Stimulated activated CD8-positive, alpha-beta memory T cell treated with anti-CD3 and anti-CD28 coated beads, Interleukin-4, amount 100 ng/mL, for 1 hour (primary cell): ENCODE measurements at places on chromosomes 1 and 21.

DNA sequence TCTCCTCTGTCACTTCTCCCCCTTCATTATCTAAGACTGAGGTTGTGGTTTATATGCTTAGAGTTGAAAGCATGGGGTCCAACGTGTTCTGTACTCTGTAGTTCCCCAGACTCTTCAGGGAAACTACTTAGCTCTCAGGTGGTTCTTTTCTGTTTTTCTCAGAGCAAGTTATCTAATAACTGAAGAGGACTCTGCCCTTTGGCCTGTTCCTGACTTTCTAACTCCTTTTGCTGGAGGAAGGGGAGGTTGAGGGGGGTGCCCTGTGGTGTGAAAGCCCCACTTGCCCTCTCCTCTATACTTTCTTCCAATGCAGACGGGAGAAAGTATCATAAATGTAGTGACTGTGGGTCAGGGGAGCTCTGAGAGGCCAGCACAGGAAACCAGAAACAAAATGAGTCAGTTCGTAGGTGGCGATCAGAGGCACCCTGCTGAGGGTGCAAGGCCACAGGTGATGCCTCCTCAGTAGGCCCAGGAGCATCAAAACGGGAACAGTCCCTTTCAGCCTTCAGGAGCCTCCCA is 5.0 kb downstream of the SLC25A44 start:
- DNase-seq = no peak

DNA sequence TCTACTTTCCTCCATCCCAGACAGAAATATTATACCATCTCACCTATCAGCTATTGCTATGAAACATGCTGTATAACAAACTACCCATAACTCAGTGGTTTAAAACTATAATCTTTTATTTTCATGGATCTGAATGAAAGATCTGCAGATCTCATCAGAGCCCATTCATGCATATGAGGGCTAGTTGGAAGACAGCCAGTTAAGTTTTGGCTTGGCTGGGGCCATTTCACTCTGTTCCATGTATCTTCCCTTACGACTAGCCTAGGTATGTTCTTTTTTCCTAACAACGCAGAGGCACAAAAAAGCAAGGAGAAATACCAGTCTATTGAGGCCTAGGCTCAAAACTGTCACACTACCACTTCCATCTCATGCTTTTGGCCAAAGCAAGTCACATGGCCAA is 28.1 kb upstream of the RGS1 start:
- DNase-seq = no peak

DNA sequence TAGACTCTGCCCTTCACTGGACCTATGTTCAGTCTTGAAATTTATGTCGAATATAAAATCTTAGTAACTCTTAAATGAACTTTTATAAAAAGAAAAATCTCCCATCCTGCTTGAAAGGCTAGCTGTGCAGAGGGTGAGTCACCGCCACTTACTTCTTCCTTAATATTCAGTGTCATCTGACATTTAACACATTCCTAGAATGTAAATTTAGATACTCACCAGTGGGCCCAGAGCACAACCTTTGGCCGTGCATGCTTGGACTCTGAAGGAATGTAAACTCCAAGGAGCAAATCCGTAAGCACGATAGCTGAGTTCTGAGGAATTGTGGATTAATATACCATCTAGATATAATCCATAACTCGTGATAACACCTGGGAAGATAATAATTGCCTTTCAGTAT is 403.3 kb downstream of the KCTD3 start:
- no peak for DNase-seq

DNA sequence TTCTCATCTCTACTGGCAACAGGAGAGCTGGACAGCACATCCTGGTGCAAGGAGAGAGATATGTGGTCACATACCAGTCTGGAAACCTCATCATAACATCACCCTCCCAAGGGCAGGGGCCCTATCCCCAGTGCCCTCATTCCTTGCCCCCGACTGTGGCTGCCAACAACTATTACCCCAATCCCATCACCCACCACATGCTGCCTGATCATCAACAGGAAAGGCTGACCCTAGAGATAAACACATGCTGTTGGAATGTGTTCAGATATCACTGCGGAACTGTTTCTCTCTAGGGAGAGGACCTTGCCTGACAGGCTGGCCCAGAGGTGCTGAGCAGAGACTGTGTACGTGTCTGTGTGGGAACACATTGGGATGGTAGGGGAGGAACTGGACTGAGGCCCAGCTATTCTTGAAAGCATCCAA is 4.5 kb upstream of the INKA2 start:
- no peak for DNase-seq

DNA sequence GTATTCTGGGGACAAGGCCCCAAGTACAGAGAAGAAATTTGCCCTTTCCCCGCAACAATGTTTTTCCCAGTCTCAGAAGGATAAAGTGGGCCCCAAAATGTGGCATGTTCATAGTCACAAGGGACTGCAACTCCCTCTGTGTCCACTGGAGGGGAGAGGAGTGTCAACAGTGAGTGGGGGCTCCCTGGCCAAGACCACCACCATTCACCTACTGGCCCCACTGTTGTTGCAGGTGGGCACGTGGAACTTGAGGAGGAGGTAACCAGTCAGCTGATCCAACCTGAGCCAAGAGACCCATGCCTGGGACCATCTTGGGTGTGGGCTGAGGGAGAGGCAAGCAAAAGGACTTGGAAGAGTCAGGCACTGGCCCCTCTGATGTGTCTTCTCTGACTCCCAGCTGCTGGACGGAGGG is 777 bp downstream of the NUDT17 start:
- DNase-seq = no peak

DNA sequence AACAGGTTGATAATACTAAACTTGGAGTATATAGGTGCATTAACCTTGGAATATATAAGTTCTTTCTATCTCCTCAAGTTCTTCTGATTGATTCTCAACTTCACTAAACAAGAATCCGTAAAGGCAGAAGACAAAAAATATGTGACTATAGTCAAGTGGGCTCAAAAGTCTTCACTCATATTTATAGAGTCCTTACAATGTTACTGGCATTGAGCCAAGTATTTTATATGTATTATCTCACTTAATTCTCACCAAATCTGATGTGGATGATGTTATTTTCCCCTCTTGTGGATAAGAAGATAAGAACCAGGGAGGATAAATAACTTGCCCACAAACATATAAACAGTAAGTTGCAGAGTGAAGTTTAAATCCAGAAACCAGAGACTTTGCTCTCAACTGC is 486.9 kb downstream of the LRRIQ3 start:
- no peak for DNase-seq

GRCh38 chr1:207644166-207644851 is 624 bp upstream of the CR1L start:
- DNase-seq = no peak

DNA sequence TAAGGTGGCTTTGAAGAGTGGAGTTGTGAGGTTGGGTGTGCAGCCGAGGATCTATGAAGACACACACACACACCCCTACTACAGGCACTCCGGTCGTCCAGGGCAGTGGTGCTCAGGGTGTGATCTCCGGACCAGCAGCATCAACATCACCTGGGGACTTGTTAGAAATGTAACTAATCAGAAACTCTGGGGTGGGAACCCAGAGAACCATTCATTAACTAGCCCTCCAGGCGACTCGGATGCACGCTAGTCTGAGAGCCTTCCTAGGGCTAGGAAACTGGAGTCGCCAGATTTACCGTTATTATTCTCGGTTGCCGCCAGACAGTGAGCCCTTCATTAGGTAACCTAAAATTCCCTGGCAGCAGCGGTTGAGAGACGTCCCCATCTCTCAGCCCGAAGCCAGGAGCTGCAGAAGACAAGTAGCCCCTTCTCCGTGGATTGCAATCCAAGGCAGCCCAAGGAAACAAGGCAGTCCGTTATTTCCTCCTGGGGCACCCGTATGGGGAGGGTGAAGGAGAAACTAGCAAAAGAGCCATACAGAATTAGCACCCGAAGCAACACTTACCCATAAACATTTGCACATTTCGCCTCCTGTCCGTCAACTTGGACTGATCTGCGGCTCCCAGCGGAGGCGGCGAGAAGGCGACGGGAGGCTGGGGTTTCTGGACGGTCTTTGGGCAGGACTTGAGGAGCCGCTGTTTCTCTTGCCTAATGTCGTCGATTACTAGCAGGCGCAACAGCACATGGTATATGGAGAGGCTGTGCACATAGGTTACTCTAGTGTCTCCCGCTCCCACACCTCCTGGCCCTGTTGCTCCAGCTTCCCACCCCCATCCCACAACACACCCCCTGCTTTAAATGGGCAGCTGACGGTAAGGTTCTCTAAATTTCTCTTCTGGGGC is 2.9 kb upstream of the CCN1 start:
- DNase-seq = no peak

DNA sequence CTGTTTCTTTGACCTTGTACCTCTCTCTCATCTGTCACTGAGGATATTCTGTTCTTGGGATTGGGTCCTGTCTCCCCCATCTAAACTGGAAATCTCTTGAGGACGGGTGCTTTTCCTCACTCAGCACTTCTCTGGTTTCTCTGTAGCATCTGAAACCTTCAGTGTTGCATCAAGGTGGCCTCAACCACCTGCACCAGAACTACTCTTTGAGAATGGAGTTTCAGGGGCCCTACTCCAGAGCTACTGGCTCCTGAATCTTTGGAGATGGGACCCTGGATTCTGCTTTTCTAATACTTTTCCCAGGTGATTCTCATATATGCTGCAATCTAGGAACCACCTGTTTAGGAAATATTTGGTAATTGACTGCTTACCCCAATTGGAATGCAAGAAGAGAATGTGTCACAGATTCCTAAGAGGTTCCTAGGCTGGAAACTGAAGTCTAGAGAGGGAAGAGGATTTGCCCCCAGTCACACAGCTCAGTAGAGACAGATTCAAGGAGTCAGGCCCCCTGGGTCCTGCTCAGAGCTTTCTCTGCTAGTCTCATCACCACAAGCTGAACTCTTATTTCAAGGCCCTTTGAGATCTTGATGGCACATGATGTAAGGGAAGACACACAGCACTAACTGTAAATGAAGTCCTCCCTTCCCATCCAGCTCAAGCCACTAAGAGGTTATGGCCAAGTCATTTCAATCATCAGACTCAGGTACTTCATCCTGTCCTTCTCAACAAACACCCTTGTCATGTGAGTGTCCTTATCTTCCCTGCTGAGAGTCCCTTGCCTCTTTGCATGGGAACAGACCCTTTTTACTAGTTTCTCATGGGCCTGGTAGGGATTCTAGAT is 48.7 kb downstream of the EIF2D start:
- no peak for DNase-seq

DNA sequence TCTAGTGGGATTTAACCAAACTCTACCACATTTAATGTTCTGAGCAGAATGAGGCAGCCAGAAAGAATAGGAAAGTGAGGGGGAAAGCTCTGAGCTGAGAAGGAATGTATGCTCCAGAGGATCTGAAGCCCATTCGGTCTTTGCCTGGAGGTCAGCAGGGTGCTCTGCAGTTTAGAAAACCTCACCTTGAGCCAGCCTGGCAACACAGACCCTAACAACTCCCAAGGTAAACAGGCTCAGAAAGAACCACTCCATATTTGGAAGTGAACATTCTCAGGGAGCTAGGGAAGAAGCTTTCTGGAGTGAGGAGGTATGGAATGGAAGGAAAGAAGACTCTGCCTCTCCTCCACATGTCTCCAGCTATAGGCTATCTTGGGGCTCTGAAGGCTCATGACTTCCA is 398.8 kb downstream of the SEC16B start:
- no peak for DNase-seq

DNA sequence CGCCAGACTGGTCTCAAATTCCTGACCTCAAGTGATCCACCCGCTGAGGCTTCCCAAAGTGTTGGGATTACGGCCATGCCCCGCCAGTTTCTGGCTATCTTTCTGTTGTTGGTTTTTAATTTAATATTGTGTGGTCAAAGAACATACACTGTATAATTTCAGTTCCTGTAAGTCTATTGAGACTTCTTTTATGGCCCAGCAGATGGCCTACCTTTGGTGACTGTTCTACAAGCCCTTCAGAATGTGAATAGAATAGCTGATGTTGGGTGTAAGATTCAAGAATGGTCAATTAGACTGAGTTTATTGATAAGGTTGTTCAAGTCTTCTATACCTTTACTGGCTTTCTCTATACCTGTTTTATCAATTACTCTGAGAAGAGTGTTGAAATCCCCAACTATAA is 10.7 kb downstream of the HES2 start:
- no peak for DNase-seq

DNA sequence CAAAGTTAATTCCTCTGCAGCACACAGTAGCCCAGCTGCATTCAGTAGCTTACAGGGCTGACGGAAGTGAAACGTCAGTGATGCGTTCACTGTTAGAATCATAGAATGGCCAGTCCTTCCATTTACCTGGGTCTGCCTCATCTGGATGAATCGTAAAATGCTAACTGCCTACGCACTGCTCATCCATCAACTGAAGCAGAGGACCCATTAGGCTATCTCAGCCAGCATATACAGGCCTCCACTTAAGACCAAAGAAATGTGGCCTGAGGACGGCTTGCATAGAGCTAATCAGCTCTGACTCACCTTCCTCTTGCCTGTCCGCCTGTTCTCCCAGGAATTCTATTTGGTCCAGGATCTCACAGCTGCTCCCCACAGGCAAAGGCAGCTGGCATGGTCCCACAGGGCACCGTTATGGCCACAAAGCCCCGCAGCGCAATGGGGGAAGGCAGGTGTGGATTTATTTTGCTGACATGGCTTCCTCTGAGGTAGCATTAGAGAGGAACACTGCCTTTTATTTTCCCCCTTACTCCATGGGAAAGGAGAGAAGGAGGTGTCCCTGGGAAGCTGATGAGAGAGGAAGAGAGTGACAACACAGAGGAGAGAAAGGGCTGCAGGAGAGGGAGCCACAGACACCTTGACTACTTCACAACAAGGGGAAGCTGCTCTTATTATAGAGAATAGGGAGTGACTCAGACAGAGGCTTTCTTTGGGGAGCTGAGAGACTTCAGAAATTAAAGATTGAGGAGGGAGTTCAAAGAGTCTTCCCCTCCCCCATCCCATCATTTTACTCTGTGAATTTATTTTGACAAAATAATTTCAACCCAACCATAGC is 177.6 kb downstream of the HHIPL2 start:
- no peak for DNase-seq

DNA sequence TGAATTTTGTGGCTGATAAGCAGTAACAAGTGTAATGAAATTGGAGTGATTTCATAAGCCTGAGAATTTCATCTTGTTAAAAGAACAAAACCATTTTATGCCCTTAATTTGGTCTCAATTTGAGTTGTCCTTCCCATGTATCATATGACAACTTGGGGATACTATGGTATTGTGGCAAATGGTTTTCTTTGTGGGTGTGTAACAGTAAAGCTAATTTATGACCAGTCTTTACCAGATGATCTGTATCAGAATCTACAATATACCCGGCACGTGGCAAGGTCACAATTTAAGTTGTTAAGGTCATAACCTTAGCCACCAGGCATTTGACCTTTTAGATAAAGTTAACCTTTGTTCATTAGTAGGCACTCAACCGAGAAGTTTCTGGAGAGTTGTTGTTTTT is 9.1 kb downstream of the NFIA start:
- DNase-seq = no peak

GRCh38 chr1:101147381-101147780 is 89.4 kb upstream of the S1PR1 start:
- no peak for DNase-seq
